MV-4-11 (cell line): ENCODE measurements at places on chromosomes 16 and 17.
A peak's percentile ranks its signal among the peaks of the same experiment; 100 is the strongest.

DNA sequence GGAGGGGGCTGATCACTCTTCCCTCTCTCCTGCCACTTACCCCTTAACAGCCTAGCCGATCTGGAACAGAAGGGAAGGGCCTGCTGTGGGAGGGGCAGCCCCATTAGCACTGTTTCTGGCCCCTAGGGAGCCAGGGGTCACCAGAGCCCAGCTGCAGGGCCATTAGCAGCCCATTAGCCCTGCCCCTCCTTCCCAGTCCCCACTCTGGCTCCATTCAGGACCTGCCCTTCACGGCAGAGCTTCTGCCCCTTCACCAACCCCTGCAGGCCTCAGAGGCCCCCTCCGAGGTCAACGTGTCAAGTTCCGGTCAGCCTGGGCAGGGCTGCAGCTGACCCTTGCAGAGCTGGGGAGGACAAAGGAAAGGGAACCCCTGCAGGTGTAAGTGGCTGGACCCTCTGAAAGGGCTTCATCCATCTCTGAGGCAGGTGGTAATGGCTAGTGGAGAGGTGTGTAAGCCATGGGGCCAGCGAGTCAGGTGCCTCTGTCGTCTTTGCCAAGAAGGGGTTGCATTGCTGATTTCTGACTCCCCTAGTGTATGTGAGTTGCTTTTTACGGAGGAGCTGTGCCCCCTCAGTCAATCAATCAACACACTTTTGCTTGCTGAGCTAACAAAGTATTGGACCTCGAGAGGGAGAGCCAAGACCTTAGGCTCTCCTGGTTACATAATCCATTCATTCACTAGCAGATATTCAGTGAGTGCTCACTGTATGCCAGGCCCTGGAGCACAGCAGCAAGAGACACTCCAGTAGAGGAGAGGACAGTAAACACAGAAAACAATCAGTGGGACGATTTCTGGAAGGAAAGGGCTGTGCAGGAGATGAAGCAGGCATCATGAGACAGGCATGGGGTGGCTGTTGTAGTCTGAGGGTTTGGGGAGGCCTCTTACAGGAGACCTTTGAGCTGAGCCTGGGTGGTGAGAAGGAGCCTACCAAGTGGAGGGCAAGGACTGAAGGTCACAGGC, 18.2 kb upstream of the KCNJ12 start:
- no peak for DNase-seq

GRCh38 chr17:80603396-80603795, 58.8 kb downstream of the RPTOR start:
- DNase-seq: peak; percentile 95

DNA sequence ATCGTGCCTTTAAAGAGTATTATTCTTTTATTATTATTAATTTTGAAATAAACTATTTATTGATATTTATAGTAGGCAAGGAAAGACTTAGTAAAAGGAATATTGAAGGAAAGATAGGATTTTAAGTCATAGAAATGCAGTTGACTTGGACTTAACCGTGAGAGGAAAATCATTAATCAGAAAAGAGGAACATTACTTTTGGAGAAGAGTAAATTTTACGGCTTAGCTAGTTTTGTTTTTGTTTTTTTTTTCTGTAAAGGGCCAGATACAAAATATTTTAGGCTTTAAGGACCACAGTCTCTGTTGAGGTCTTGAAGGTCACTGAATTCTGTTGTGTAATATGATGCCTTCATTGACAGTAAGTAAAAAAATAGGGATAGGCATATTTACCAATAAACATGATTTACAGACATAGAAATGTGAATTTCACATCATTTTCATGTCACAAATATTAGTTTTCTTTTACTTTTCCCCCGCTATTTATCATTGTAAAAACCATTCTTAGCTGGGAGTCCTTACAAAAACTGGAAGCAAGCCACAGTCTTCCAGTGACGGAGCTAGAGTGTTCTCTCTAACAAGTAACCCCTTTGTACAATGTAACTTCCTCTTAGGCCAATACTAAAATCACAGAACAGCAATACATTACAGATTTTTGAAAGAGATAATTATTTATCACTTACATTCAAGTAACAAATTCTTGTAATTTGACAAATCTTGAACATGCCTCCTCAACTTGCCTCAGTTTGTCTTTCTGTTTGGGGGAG, 2.3 kb upstream of the KCNJ16 start:
- peak; percentile 14 for DNase-seq

GRCh38 chr16:1789643-1790045, 3.9 kb downstream of the IGFALS start:
- DNase-seq: no peak

DNA sequence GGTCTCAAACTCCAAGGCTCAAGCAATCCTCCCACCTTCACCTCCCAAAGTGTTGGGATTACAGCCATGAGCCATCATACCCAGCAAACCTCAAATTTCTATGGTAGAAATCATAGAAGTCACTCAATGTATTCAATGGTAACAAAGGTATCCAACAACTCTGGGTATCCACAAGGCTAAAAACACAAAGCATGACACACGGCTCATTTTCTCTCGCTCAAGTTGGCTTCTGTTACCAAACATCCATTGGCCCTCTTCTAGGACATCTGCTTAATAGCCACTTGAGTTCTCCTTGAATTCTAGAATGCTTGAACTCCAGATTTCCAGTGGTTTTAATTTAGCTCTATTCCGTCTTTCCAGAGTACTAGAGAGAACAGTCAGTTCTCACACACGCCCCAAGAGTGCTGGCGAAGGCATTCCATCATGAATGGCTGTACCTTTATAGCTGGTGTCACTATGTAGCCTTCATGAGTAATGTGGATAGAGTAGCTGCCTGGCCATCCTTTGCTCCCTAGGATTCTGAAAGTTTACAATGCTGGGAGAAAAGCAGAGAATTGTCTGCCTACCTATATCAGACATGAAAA, 42.6 kb downstream of the SPAG9 start:
- DNase-seq: no peak

GRCh38 chr16:73051226-73051625, 3.3 kb upstream of the ZFHX3 start:
- no peak for DNase-seq
